Effector CD8-positive, alpha-beta T cell (primary cell): ENCODE measurements at places on chromosomes 2 and 18.

GRCh38 chr18:47174545-47175116 is 1.5 kb downstream of the IER3IP1 start:
- no peak for DNase-seq

DNA sequence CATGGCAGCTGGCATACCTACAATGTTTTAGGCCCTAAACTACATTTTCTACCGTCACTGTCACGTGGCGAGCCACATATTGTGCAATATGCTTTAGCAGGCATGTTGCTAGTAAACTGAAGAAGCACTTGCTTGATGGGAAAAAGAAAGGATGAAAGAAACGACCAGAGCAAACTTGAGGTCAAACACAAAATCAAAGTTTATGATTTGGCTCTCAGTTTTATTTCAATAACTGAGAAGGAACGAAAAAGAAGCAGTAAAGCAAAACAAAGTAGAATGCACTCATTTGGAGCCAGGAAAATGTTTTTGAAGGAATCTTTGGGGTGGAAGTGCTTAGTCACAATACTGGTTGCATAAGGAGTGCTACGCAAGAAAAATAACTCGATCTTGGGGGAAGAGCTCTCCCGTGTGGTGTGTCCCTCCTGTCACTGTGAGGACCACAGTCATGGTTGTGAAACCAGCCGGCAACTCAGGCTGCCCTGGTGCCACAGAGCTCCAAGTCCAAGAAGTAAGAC is 349.8 kb downstream of the RBM43 start:
- no peak for DNase-seq

- DNase-seq = no peak
Measured at GRCh38 chr2:177622521-177622920, 229.9 kb downstream of the AGPS start.

DNA sequence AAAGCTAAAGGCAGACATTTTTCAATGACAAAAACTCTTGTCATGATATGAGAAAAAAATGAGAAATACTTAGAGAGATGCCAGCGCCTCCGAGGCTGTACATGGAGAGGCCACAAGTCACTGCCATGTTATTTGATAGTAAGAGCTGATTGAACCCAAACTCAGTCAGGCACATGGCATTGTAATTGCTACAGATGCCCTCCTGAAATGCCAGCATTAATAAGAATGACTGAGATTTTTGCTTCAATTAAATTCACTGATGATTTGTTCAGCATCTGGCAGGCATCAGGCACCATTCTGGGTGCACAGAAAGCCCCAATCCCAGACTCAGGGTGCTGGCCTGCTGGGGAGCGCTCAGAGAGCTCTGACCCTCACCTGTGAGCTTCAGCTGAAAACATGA is 129.0 kb upstream of the PXDN start:
- no peak for DNase-seq
